ENCODE measurements at places on chromosomes 4 and X.

GRCh38 chr4:99754756-99755155 is 61.9 kb upstream of the DAPP1 start:
- DNase-seq = no peak

- DNase-seq = no peak
Measured at GRCh38 chr4:186586205-186586604, 30.8 kb upstream of the MTNR1A start.

GRCh38 chr4:37960679-37961450 is 667 bp downstream of the PTTG2 start:
- no peak for DNase-seq

GRCh38 chr4:121339307-121339706 is 41.5 kb downstream of the QRFPR start:
- DNase-seq = no peak

- DNase-seq = no peak
Measured at GRCh38 chr4:832108-832507, 6.2 kb upstream of the CPLX1 start.

- DNase-seq = no peak
Measured at GRCh38 chr4:787561-787981, 38.4 kb downstream of the CPLX1 start.

DNA sequence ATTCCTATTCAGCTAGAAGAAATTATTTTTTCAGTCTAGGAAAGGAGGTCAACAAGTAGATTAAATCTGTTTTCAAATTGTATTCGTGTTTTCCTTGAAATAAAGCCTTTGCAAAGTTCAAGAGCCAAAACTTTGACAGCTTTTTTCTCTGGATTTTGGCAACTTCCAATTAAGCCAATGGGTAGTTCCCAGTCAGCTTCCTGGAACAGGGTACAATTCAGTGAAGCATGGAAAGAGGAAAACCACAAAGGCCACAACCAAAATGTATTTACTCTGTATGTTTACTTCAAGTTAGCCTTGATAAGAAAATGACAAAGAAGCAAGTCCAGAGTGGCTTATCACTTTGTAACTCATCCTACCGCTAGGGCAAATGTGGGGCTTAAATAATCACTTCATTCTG is 188.6 kb downstream of the COMMD8 start:
- DNase-seq = no peak

- DNase-seq = no peak
Measured at GRCh38 chr4:186019269-186019668, 49.7 kb upstream of the TLR3 start.

DNA sequence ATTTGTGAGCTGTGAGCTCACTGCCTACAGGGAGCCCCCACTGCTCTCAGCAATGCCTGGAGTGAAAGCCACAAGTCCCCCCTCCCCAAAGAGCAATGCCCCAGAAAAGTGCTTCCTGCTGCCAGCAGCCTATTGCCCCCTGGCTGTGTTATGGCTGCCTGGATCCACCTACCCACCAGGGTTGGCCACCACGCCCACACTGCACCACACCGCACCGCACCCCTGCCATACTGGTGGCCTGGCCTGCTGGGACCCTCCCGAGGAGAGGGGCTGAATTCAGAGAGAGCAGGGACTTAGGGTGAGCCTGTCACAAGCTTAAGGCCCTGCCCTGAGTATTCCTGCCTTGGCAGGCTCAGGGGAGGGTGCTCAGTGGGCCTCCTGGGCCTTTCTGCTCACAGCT is 4.3 kb downstream of the CFAP99 start:
- DNase-seq = no peak

DNA sequence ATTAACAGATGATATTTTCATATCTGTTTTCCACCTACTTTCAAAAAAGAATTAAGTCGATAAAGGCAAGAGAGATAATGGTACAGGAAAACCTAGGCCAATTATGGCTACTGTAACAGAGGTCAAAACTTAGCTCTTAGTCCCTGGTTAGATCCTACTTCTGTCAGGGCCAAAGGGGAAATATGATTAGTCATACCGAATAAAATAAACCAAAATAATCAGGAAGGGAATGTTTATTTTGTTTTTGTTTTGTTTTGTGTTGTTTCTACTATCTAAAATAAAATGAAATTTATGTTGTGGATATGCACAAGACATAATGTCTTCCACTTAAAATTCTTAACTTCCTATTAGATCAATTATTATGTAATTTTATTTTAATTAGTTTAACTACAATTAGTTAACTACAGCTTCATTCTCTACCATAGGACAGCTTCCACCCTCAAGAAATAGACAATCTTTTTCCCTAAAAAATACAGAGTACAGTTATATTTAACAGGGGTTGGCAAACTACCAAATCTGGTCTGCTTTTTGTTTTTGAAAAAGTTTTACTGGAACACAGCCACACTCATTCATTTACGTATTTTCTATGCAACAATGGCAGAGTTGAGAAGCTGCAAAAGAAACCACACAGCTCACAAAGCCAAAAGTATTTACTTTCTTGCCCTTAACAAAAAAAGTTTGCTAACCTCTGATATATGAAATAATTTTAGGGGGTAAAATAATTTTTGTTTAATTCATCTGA is 25.4 kb downstream of the TMEM47 start:
- no peak for DNase-seq

DNA sequence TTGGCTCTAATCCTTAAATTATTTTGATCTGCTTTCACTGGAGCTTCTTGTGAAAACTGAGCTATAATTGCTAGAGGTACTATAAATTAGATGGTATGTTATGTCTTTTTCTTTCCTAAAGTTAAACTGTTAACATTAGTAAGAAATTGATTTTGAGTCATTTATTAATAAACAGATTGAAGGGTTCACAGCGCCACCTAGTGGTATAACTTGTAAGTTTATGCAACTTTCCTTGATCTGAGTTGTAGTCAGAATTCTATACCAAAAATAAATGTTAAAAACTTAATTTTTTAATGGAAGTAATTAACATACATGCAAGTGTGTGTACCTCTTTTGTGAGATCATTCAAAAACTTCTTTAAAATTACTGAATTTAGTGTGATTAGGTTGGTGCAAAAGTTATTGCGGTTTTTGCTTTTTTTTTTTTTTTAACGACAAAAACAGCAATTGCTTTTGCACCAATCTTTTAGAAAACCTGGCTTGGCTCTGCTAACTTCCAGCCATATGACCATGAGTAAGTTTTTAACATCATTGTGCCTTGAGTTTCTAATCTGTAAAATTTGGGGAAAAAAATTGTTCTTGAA is 151.5 kb downstream of the CENPC start:
- DNase-seq = peak; percentile 7

- DNase-seq = no peak
Measured at GRCh38 chrX:44042116-44042515, 68.9 kb upstream of the NDP start.

GRCh38 chr4:3718462-3718861 is 47.7 kb upstream of the ADRA2C start:
- no peak for DNase-seq

DNA sequence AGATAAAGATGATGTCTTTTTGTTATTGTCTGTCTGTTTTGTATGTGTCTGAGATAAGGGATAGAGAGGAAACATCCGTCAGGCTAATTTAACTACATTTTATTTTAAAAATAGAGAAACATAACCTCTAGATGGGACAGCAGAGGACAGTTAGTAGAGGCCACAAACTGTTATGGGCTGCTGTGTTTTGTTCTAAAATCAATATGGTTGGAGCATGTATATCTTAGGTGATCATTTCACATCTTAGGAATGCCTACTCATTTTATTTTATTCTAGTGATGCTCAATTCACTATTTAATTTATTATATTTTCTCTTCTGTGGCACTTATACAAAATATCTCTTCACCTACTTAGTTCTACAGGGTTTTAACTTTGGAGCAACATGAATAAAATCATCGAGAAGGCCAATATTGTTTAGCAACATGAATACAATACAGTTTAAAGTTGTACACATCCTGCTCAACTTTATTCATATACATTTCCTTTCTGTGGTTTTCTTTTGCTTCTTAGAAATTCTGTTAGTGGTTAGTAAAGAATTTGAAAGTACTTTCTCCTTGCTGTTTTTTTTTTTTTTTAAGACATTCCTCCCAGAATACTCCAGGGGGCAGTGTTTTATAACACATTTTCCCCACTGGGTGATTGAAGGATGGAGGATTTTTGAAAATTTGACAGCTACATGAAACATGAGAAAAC is 392.9 kb downstream of the UNC5C start:
- peak; percentile 43 for DNase-seq

GRCh38 chr4:25346913-25347312 is 30.1 kb upstream of the ANAPC4 start:
- no peak for DNase-seq

- no peak for DNase-seq
Measured at GRCh38 chr4:185721190-185722028, 90.6 kb downstream of the SORBS2 start.

GRCh38 chrX:15170927-15171326 is 99.0 kb downstream of the ASB9 start:
- DNase-seq = no peak

DNA sequence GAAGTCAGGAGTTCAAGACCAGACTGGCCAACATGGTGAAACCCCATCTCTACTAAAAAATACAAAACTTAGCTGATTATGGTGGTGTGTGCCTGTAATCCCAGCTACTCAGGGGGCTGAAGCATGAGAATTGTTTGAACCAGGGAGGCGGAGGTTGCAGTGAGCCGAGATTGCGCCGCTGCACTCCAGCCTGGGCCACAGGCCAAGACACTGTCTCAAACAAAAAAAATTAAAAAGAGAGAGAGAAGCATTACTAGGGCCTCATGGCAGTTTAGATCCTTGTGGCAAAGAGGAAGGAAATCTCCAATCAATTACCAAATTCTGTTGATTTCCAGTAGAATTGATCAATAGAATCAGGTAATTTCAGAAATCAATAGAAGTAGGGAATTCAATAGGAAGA is 16.8 kb upstream of the SLC34A2 start:
- DNase-seq = no peak

DNA sequence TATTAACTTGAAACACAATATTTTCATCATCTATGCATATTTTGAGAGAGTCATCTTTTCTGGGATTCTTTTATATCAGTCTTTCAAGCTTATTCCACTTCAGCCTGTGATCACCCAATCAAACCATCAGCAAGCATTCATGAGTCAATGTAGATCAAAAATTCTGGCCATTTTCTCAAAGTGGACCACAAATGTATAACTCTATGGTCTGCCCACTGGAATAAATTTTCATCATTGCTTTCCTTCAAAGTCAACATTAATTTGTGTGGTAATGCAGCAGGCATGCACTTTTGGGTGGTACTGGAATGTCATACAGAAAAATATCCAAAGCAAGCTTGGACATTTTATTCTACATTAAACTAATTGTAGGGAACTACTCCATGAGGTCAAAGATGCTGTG is 1013.0 kb downstream of the STIM2 start:
- no peak for DNase-seq

DNA sequence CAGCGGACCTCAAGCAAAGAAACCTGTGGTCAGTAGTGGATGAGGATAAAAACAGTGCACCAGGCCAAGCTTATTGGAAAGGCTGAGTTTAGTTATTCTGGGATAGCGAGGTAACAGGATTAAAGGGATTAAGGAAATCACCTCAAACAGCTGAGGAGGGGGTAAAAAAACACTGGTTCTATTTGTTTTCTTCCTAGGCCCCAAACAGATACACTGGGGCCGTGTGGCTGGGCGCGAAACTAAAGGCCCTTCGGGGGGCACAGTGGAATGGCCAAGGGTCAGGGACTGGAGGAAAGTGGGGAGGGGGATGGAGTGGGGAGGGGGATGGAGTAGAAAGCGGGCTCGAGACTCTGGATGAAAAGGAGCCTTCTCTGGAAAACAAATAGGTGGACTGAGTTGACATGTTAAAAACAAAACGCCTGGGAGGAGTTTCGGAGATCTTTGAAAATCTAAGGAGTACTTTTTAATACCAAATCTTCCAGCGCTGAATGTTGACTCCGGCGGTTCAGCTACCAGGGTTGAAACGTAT is 2.9 kb downstream of the SOX3 start:
- no peak for DNase-seq

DNA sequence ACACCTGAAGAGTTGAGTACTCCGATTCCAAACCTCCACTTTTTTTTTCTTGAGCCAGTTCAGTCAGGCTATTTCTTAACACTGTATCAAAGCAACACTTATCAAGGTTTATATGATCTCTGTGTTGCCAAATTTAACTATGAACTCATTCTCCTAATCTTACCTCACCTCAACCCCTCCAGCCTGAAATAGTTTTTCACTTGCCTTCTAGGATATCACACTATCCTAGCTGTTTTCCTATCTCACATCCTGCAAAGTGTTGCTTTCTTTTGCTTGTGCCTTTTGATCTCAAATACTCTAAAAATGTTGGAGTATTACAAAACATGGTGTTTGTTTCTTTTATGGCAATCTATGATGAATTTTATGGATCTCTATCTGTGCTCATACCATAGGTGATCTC is 415.0 kb downstream of the CFAP47 start:
- DNase-seq = no peak

DNA sequence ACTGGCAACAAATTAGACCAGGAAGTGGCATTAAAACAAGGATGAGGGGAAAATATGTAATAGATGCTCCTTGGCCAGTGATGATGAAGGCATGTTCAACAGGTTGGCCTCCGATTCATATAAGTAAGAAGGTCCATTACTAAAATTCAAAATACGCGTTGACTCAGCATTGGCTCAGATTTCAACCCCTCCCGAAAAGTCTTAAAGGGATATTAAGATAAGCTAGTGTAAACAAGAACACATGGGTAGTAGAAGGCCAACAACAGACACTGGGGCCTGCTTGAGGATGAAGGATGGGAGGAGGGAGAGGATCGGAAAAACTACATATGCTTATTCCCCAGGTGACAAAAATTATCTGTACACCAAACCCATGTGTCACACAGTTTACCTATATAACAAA is 19.1 kb upstream of the LAP3 start:
- DNase-seq = no peak

DNA sequence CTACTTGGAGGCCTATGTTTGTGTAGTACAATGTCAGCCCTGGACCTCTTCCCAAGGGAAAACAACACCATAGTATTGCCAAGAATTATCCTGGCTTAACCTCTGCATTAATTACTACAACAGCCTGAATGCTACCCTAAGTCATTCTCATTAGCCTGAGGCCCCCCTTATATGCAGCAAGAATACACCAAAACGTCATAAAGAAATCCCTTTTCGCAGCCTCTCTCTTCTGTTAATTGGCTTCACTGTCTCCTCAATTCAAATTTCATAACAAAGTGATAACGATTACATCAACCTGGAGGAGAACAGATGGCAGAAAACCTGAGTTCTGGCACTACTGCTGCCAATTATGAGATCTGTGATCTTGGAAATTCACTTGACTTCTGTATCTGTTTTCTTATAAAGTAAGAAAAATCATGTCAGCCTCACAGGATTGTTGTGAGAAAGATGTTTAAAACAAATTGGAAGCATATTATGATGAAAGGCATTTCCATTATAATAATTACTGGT is 1663.1 kb downstream of the STIM2 start:
- no peak for DNase-seq

GRCh38 chr4:8168832-8169598 is 10.4 kb upstream of the ABLIM2 start:
- DNase-seq = no peak

DNA sequence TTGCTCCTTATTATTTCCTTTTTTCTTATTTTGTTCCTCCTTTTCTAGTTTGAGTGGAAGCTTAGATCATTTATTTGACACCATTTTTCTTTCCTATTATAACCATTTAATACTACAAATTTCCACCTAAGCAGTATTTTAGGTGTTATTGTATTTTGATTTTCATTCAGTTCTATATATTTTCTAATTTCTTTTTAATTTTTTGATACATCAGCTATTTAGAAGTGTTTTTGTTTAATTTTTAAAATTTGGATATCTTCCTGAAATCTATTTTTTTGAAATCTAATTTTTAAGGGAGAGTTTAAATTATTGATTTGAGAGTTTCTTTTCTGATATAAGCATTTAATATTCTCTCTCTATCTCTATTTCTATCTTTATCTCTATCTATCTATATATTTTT is 108.1 kb downstream of the LARP1B start:
- DNase-seq = no peak

Measured in immature natural killer cell (primary cell).